ENCODE measurements at places on chromosomes 16 and 17.
A peak's percentile ranks its signal among the peaks of the same experiment; 100 is the strongest.

GRCh38 chr16:57730771-57731730, 4.5 kb upstream of the KATNB1 start:
- DNase-seq: no peak

DNA sequence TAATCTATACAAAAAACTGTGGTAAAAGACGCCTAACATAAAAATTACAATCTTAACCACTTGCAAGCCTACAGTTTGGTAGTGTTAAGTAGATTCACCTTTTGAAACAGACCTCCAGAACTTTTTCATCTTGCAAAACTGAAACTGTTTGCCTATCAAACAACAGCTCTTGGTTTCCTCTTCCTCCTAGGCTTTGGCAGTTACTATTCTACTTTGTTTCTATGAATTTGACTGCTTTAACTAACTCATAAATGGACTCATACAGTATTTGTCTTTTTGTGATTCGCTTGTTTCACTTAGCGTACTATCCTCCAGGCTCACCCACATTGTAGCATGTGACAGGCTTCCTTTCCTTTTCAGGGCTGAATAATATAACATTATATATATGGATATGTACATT, 97.0 kb downstream of the PRKCA start:
- no peak for DNase-seq

GRCh38 chr16:70494202-70494770, 29.1 kb downstream of the COG4 start:
- DNase-seq: no peak

DNA sequence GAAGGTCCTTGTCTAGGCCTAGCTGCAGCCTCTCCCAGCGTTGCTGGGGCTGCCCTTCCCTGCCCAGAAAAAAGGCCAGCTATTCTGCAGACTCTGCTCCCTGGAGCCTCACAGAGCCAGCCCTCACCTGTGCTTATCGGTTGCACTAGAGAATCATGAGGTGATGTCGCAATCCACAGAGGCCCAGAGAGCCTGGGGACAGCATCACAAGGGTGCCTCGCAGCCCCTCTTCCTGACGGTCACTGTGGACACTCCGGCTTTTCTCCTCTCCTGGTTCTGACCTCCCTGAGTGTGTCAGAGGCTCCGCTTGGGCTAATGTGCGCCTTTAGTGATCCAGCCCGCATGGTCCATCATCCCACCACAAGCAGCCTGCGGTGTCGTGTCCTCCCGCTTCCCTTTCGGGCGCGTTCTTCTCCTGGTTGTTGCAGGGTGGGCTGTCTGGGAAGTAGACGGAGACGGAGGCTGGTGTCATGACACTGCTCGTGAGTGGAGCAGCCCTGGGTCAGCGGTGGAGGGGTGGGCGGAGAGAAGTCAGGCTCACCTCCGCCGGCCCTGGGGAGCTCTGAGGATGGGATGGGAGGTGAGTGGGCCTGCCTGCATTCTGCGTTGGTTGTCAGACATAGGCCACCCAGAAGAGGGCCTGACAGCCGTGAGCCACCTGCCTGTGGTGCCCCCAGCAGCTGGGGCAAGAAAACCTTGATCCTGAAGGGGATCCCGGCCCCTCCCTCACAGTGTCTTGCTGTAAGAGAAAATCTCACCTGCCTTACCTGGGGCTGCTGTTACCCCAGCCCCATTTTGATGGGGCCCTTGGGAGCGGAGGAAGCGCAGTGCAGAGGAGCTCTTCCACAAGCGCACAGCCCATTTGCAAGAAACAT, 165.9 kb upstream of the CHMP6 start:
- DNase-seq: no peak

- no peak for DNase-seq
Measured at GRCh38 chr17:48617471-48618255, 2.6 kb upstream of the HOXB8 start.

- DNase-seq: peak; percentile 9
Measured at GRCh38 chr17:27544350-27545131, 86.4 kb upstream of the LGALS9 start.

GRCh38 chr16:84527532-84528269, 23.2 kb upstream of the MEAK7 start:
- DNase-seq: no peak

DNA sequence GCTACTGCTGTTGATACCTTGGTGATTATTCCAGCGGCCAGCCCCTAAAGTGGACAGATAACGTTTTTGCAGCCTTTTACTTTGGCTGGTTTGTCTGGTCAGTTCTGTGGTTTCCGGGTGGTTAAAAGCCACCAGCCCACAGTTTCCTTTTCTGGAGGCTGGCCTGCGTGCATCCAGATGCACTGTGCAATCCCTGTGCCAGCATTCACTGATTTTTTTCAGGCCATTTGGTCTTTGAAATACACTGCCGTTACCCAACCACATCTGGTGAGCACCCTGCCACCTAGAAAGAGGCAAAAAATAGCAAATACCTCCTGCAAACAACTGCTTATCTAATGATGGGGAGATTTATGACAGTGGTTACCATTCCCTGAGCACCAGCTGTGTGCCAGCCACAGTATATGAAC, 797 bp downstream of the NUDT7 start:
- no peak for DNase-seq

DNA sequence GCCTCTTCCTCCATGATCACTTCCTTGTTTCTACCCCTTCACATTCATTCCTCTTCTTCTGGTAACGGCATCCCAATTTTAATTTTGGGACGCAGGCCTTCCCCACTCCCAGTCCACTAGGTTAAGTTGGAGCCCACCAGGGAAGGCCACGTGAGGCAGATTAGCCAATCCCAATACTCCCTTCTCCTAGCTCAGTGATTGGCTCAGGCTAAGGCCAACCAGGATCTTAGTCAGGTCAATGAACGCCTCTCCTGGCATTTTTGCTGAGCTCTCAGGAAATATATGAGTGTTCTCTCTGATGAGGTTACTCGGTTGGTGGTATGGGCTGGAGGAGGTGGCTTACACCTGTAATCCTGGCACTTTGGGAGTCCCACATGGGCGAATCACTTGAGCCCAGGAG, 15.4 kb downstream of the SEZ6L2 start:
- no peak for DNase-seq

- DNase-seq: no peak
Measured at GRCh38 chr17:77125432-77125901, 15.3 kb upstream of the SEC14L1 start.

- no peak for DNase-seq
Measured at GRCh38 chr16:16099320-16099719, 124.0 kb downstream of the ABCC6 start.

DNA sequence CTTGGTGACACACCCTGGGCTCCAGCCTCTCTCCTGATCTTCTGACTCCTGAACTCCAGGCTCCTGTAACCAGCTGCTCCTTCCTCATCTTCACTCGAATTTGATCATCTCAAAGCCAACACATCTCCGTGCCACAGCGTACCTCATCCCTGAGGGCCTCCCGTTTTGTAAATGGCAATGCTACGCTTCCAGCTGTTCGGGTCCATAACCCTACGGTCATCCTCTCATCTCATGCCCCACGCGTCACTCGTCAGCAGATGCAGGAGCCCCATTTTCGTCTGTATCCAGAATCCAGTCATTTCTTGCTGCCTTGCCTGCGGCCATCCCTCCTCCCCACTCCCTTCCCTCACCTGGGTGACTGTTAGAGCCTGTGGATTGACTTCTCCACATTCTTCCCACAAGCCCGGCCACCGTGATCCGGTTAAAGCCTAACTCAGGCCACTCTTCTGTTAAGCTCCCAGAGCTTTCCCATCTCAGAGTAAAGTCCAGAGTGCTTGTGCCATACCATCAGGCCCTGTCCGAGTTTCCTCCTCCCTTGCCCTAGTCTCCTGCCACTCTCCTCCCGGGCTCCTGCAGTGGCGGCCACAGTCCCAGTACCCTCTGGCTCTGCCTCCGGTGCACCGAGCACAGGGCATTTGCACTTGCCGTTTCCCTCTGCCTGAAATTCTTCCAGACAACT, 20.3 kb upstream of the AKTIP start:
- DNase-seq: no peak

DNA sequence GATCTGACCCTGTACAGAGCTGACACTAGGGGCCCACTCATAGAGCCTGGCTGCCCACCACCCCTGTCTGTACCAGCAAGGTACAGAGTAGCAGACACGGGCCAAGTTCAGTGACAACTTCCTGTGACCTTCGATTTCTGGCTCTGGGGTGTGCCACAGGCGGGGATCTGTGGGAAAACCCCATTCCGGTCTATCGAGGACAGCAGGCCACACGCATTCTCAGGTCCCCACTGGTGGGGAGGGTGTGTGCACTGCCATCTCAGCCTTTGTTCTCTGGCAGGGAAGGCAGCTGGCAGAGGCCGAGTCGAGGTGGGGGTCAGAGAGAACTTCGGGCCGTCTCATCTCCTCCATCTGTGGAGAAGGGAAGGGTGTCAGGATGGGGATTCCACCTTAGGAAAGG, 10.0 kb downstream of the NLE1 start:
- DNase-seq: no peak

DNA sequence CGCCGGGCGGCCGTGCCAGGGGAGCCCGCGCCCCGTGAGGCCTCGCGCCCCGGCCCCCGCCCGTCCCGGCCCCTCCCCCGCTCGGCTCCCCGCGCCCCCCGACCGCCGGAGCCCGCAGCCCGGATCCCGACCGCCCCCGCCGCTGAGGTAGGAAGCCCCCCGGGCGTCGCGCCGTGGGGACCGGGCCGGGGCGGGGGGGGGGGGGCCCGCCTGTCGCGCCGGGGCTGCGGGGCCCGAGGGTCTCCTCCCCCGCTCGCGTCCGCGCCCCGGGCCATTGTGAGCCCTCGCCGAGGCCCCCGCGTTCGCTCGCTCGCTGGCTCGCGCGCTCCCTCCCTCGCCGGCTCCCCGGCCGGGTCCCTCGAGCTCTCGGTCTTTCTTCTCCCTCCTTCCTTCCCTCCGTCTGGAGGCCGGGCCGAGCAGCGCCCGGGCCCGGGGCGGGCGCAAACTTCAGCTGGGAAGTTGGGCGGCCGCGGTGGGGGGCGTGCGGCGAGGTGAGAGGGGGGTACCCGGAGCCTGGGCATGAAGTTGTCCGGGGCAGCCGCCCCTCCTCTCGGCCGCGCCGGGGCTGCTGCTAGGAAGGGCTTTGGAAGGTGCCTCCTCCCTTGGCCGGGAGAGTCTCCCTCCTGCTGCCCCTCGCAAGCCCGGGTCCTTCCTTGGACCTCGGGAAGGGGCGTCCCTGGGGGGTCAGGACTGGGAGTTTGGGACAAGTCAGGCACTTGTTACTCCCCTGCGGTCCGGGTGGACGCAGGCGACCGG, 419 bp downstream of the GLIS2 start:
- DNase-seq: no peak

- no peak for DNase-seq
Measured at GRCh38 chr17:79678091-79678735, 52.5 kb upstream of the ENPP7 start.

- no peak for DNase-seq
Measured at GRCh38 chr17:50190603-50191358, 10.7 kb downstream of the COL1A1 start.

DNA sequence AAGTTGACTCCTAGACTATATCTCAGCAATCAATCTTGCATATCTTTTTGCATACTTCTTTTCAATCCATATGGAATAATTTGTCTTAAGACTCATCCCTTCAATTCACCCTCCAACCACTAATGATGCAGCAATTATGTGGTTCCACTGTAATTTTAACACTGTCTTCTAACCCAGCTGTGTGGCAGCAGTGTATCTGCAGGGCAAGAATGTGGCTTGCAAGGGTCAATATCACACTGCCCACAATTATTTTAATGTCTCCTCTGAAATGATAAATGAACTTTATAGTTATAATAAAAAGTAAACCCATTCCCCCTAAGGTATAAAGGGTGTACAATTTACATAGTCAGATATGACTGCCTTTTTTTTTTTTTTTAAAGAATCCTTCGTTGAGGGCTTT, 48.6 kb downstream of the FTO start:
- no peak for DNase-seq

DNA sequence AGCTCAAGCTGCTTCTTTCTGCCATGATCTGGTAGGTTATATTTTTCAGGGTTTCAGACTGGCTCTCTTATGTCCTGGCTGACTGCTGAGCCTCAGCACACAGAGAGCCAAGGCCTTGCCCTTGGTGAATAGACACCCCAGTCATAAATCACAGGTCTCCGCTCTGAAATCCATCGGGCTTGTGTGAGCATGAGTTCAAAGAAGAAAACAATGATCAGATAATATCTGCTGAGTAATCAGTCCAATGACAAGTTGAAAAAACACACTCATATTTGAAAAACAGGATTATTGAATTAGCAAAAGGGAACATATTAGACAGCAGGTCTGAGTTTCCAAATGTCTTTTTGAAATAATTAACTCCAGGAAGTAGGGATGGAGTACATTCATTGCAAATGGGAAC, 51.1 kb upstream of the NDRG4 start:
- no peak for DNase-seq

- DNase-seq: no peak
Measured at GRCh38 chr16:69831212-69832123, 69.3 kb downstream of the WWP2 start.

DNA sequence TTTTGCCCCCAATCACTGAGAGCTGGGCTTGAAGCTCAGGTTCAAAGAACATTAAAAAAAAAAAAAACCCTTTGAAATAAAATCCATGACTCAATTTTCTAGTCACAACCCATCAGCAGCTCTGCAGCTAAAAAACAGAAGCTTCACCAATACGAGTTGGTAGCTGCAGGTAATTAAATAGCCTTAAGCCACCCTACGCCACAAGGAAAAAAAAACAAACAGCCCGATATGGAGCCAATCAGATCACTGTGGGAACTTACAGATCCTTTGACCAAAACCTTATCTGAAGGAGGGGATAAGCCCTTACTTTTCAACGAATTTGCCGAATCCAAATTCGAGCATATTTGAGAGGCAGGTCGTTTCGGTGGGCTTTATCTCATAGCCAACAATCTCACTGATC, 69.3 kb downstream of the DNAH3 start:
- no peak for DNase-seq

DNA sequence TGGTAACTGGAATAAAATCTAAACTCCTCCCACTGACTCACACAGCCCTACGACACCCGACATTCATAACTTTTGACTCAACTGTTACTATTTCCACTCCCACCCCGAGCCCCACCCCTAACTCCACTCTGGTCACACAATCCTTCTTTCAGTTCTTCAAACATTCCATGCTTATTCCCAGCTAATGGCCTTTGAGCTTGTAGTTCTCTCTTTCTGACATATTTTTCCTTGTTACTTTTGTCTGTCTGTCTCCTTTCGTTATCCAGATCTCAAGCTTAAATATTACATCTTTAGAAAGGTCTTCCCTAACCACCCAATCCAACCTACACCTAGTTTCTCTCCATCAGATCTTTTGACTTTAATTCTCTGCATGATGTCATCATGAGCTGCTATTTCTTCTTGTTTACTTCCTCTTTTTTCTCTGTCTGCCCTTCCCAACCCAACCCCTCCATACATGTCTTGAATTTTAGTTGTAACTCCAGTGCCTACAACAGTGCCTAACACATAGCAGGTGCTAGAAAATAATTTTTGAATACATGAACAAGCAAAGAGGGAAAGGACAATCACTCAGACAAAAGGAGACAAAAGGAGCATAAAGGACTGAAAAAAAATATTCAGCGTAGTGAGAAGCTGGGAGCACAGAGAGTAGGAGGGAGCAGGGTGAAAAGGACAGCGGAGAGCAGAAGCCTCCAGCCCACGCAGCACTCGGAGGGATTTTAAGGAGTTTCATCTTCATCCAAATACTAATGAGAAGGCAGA, 65.2 kb upstream of the SMIM36 start:
- DNase-seq: no peak

GRCh38 chr17:61678339-61678738, 87.3 kb upstream of the NACA2 start:
- DNase-seq: no peak
